ENCODE measurements at places on chromosomes 1 and 21. TPM values are rescaled to one million over a fixed set of nuclear protein-coding genes. Genes with fewer than 3 reads are reported as not detected.

OR2T33 gene
- polyA plus RNA-seq, result not detected

LRRC38 gene
- 0.17 TPM for polyA plus RNA-seq

THEM5 gene
- not detected for polyA plus RNA-seq

- H3K4me3 ChIP-seq, result no peak overlapping the region
- H3K27ac ChIP-seq, result no peak overlapping the region
- no peaks in the 10 kb centered on the region for H3K36me3 ChIP-seq
Measured at GRCh38 chr1:193706766-193707165, 520.4 kb upstream of the B3GALT2 start.

GRCh38 chr1:227315629-227316346 is 2.5 kb downstream of the CDC42BPA start:
- no peak overlapping the region for H3K27ac ChIP-seq
- no peaks in the 10 kb centered on the region for H3K27me3 ChIP-seq
- H3K36me3 ChIP-seq, result no peaks in the 10 kb centered on the region
- DNase-seq, result no peak

- H3K27ac ChIP-seq, result no peak overlapping the region
- peaks cover 7% of the 10 kb centered on the region for H3K36me3 ChIP-seq
- H3K4me3 ChIP-seq, result no peak overlapping the region
- no peak for DNase-seq
- H3K27me3 ChIP-seq, result no peaks in the 10 kb centered on the region
Measured at GRCh38 chr1:10128101-10128765, 82.1 kb upstream of the KIF1B start.

DNA sequence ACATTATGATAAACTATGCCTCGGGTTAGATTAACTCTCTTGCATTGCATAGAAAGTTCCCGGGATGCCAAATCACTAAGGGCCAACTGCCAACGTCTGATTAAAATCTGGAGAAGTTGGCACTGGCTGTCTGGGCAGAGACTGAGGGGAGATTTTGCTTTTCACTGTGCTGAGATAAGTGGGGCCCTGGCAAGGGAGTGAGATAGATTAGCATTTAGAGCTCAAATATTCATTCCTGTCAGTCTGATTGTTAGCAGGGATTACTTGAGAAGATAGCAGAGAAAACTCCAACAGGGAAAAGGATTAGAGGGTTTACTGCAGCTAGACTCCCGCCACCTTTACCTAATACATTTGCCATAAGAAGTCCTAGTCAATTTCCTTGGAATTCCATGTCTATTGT is 714.1 kb upstream of the CHRM3 start:
- no peak overlapping the region for H3K27ac ChIP-seq
- H3K27me3 ChIP-seq, result no peaks in the 10 kb centered on the region
- DNase-seq, result no peak
- H3K4me3 ChIP-seq, result no peak overlapping the region
- no peaks in the 10 kb centered on the region for H3K36me3 ChIP-seq

All from H1 (cell line).